Activated CD8-positive, alpha-beta memory T cell treated with anti-CD3 and anti-CD28 coated beads for 1 hour (primary cell): ENCODE measurements at places on chromosomes 11 and 22.

- DNase-seq, result no peak
These were observed 70.8 kb upstream of the EIF3D start for GRCh38 chr22:36599771-36600170.

GRCh38 chr11:7004482-7004881, 15.7 kb downstream of the ZNF214 start:
- no peak for DNase-seq

- DNase-seq, result no peak
These were observed 179.0 kb upstream of the NECTIN1 start for GRCh38 chr11:119907878-119908572.

DNA sequence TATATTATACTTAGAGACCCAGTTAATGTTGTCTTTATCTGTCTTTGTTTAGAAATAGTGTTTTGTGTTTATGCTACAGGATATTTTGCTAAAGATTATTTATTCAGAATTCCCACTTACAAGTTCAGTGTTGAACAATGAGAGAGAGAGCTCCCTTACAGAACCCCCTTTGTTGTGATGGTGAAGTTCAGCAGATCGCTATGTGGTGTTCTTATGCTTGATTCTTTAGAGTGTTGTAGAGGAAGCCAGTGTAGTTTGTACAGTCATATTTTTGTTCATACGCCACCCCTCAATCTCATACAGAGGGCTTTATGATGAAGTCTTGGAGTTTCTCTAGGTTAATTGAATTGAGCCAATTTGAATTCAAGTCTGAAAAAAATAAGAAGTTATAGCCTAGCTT, 150.2 kb downstream of the TMEM135 start:
- DNase-seq, result no peak

GRCh38 chr11:30392221-30392784, 69.4 kb downstream of the ARL14EP start:
- DNase-seq, result no peak
